Activated CD8-positive, alpha-beta memory T cell treated with anti-CD3 and anti-CD28 coated beads, Interleukin-2, amount 10 ng/mL, durations not matched to agents 7 days and 5 days (primary cell): ENCODE measurements at places on chromosomes 6 and 20. TPM values are rescaled to one million over a fixed set of nuclear protein-coding genes. Genes with fewer than 3 reads are reported as not detected.

Gene OXT
- total RNA-seq = not detected

Gene SEMG1
- total RNA-seq = not detected

Gene JPH2
- total RNA-seq = not detected

Gene ARG1
- not detected for total RNA-seq

Gene CST3
- total RNA-seq = 0.61 TPM

Gene CGA
- not detected for total RNA-seq

Gene CFAP206
- not detected for total RNA-seq

Gene SMOC2
- total RNA-seq = not detected

Gene MRAP2
- total RNA-seq = not detected

GRCh38 chr20:45959126-45959525, 12.9 kb downstream of the ZNF335 start:
- no peak for DNase-seq

- DNase-seq = no peak
Observed at GRCh38 chr20:22910287-22910852, 124.7 kb upstream of the SSTR4 start.

DNA sequence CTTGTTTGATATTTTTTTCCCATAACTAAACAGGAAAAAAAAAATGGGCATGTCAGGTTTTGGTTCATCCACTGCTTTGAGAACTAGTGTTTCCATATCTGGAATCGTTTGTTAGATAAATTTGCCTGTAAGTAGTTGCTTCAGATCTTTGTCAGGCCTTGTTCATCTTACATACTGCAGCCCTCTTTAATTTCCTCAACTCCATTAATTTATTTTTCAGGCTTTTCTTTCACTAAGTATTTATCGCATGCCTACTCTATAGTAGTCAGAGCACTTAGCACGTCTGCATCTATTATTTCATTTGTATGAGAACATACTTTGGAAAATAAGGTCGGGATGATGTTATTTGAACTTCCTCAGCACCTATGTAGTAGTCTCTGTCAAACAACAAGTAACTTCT, 80.9 kb downstream of the CAP2 start:
- no peak for DNase-seq

GRCh38 chr20:21554376-21554890, 40.6 kb upstream of the NKX2-2 start:
- DNase-seq = no peak

- DNase-seq = no peak
Observed at GRCh38 chr20:35796571-35796970, 24.8 kb downstream of the PHF20 start.

DNA sequence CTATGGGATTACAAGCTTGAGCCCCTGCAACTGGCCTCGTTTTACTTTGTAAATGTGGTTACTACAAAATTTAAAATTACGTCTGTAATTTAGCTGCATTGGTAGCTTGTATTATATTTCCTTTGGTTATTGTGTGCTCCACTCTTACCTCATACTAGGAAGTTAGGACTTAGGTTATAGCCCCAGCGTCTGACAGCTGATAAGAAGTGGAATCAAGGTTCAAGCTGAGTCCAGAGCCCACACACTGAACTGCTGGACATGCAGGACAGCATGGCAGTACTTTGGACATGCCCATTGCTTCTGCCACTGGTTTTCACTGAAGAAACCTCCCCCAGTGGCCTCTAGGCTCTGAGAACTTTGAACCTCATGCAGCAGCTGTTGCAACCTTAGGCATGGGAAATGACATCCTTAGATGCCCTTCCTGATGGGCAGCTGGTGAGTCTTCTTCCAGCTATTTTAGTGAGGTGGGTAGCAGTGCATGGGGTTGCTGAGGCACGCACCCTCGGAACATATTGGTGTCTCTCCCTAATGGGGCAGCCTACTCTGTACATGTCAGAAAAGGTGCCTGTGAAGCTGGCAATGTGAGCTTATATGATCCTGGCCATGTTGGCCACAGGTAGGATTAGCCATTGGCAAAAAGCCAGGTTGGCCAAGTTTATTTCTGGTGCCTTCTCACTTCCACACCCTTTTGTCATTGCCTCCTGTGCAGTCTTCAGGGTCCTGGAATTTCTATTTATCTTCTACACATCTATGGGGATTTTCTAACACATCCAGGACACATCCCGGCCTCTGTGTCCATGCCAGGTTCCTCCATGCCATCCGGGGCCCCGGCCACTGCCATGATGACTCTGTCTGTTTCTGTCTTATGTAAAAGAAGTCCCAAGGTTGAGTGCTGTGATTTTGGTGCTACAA, 85.3 kb downstream of the CDS2 start:
- no peak for DNase-seq

GRCh38 chr6:111468329-111469012, 14.5 kb downstream of the REV3L start:
- no peak for DNase-seq

- no peak for DNase-seq
Observed at GRCh38 chr20:47860049-47860830, 75.0 kb upstream of the SULF2 start.

GRCh38 chr6:10401004-10401536, 13.8 kb downstream of the TFAP2A start:
- DNase-seq = no peak

DNA sequence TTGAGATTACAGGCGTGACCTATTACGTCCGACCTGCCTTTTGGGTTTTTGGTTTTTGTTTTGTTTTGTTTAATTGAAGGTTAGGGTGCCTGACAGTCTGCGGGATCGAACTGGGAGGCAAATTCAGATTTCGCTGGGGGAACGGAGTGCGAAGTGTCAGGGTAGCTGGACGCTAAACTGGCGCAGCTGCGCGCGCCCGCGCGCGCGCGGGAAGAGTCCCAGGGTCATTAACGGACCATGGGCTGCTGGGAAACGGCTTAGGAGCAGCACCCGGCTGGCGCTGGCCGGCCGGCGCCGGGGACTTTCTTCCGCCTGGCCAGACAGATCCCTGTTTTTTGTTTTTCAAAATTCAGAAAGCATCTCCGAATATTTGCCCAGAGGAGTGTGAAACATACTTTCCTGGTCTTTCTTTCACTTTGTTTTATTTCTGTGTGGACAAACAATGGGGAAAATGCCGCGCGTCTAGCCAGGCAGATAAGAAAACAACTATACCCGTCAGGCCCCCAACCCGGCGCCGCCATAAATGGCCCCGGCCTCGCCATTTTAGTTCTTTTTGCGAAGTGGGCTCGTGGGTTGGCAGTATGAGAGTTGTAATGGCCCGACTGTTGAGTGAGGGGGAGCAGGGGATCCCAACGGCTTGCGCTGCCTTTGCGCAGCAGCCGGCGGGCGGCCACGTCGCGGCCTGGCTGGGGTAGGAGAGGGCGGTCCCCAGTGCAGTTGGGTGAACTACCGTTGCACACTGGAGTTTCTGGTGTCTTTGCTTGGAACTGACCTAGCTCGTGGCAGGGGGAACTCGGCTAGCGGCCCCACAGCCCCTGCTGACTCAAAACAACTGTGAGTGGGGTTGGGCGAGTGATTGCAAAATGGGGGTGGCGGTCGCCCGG, 7.1 kb downstream of the HSPA1B start:
- DNase-seq = peak; percentile 83

DNA sequence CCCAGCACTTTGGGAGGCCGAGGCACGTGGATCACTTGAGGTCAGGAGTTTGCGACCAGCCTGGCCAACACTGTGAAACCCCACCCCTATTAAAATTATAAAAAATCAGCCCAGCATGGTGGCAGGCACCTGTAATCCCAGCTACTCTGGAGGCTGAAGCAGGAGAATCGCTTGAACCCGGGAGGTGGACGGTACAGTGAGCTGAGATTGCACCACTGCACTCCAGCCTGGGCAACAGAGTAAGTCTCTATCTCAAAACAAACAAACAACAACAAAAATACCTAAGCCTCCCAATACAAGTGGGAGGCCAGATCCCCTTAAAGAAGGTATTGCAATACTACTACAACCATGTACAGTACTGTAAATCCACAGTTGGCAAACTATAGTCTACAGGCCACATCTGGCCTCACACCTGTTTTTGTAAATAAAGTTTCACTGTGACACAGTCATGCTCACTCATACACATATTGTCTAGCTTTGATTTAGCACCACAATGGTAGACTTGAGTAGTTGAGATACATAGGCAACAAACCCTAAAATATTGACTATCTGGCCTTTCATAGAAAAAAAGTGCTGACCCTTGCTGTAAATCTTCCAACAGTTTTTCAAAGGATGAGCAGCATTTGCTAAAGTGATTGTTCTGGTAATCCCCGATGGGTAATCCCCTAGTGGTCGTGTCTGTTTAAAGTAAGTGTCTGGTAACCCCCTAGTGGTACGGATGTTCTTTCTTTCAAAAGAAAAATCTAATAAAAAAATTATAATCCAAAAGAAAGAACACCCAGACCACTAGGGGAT, 202.0 kb downstream of the RNGTT start:
- DNase-seq = no peak

DNA sequence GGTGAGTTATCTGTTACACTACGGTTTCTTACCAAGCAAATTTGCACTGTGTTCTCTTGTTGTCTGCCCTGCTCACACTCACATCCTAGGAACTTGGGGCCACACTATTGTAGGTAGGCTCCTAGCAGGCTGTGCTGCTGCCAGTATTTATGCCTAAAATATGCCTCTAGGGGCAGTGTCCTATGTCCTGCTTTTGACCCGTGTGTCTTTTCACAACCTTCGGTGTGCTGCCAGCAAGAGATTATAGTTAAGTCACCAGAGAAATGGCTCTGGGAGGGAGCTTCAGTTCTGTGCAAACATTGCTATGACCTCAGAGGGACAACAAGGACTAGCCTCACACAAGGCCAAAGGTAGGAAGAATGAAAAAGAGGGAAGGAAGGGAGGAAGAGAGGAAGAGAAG, 8.9 kb upstream of the TAAR5 start:
- DNase-seq = no peak

GRCh38 chr6:118309337-118310093, 238.6 kb upstream of the PLN start:
- no peak for DNase-seq

DNA sequence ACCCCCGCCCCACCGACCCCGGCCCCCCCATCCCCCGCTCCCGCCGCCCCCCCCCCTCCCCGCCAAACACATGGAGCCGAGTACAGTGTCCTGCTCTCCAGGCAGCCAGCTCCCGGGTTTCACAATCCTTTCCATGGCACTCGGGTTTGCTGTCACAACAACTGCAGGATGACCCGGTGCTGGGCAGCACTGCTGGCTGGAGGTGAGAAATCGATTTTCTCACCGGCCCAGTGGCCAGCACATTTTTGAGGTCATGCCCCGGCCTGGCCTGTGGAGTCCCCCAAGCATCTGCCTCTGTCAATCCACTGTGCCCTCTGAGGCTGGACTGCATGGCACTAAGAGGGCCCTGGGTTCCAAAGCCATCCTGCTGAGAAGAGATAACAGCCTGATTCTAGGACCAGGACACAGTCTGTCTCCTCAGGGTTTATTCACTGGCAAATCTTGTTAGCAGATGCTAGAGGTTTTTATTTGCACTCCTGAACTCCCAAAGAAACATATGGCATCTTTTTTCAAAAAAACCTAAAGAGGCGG, 129.5 kb downstream of the NFATC2 start:
- DNase-seq = no peak

DNA sequence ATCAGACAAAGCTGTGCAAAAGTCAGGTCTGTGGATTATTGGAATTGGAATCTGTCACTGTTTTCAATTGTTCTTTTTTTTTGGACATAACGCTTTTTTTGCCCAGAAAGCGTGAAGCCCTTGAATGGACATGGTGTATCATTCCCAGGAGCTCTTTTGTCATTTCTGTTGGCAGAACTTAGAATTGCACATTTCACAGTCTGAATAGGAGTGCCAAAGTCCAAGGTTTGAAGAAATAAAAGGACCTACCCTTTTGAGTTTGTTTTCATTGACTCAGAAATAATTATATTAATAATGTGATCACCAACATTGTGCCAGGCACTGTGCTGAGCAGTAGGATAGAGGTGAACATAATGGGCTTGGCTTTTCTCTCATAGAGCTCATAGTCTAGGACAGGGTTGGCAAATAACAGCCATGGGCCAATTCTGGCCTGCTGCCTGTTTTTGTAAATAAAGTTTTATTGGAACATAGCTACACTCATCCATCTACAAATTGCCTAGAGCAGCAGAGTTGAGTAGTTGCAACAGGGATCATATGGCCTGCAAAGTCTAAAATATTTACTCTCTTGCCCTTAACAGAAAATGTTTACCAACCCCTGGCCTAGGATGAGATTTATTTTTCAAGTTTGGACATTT, 62.6 kb upstream of the ATXN1 start:
- no peak for DNase-seq

- DNase-seq = no peak
Observed at GRCh38 chr20:61913423-61914225, 152.1 kb downstream of the TAF4 start.

DNA sequence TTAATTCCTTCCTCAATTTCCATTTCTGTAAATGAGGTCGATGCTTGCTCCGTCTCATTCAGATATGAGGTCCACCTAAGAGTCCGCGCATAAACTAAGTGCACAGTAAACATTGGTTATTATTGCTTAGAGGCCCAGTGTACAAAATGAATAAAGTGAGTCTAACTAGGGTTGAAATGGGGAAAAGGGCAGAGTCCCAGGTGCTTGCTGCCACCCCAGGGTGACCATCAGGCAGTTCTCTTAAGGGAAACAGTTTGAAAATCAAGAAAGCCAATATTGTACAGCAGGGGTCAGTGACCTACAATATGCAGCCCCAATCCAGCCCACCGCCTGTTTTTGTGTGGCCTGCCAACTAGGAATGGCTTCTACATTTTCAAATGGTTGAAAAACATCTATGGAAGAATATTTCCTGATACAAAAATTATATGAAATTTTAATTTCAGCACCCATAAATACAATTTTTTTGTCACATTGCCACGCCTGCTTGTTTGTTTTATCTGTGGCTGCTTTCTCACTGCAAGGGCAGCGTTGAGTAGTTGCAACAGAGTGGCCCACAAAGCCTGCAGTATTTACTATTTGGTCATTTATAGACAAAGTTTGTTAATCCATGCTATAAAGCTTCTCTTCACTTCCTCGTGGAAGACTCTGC, 43.3 kb downstream of the SLC13A3 start:
- DNase-seq = no peak

DNA sequence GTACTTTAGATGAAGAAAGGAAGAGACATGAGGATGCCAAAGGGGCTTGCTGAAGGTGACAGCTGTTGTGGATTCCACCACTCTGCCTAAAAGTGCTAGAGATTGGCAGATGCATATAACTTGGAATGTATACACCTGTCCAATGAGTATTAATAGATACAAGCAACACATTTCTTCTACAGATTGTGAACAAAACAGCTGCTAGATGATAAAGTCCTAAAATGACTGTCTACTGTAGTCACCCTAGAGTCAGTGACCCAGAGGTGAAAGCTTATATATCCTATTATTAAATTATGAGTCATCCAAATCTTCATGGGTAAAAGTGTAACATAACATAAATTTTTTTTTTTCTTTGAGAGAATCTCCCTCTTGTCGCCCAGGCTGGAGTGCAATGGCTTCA, 5.2 kb downstream of the RNF217 start:
- DNase-seq = no peak

GRCh38 chr6:885051-885590, 192.2 kb upstream of the EXOC2 start:
- DNase-seq = no peak
